SK-MEL-5 (cell line): ENCODE measurements at places on chromosomes 13 and 19. TPM values are rescaled to one million over a fixed set of nuclear protein-coding genes. Genes with fewer than 3 reads are reported as not detected.
A peak's percentile ranks its signal among the peaks of the same experiment; 100 is the strongest.

- DNase-seq = peak; percentile 8
Observed at GRCh38 chr13:88648598-88649373, 977.6 kb downstream of the SLITRK5 start.

DNA sequence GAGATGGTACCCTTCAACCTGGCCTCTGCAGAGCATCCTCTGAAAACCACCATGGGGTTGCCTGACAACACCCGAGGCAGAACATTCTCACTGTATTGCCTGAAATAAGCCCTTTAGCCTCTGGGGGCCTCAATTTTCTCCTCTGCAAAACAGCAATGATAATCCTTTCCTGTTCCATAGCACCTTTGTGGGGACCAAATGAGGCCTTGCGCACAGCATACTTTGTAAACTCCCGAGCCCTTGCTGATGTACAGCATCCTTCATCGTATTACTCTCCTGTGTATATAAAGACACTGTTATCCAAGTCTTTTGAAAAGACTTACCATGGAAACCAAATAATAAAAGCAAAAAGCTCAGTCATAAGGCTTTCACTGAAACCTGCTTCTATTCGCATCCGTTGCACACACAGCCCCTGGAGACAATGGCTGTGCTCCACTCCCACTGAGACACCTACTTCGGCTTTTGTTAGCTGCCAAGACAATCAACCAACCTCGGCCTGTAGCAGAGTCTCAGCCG lies 276.0 kb downstream of the FOXO1 start:
- DNase-seq = no peak

The CBARP gene
- total RNA-seq = 2.3 and 3.7 TPM in 2 replicates

- DNase-seq = no peak
Observed at GRCh38 chr13:110984381-110984780, 69.5 kb upstream of the ANKRD10 start.

The ZNF835 gene
- 0.08 TPM in 1 of 2 replicates, not detected in the other for total RNA-seq

DNA sequence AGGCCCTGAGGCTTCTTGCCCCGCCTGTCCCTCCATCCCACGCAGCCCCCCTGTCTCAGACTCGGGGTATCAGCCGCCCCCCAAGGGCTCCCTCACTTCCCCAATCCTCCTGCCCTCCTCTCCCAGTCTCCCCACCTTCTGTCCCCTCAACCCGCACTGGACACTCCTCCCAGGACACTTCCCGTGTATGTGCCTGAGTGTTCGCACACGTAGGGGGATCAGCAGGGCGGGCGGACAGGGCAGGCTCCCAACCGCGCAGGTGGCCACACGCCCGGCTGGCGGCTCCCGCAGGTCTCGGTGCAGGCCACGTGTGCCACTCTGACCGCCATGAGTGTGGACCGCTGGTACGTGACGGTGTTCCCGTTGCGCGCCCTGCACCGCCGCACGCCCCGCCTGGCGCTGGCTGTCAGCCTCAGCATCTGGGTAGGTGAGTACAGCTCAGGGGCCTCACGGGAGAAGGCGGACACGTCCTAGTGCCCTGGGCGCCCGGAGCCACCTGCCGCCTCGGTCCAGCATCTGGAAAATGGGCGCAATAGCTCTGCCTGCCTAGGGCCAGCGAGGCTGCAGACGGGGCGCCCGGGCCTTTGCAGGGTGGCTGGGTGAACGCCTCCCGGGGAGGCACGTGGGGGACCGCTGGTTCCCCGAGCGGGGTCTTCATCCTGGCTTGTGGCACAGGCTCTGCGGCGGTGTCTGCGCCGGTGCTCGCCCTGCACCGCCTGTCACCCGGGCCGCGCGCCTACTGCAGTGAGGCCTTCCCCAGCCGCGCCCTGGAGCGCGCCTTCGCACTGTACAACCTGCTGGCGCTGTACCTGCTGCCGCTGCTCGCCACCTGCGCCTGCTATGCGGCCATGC lies 2.3 kb downstream of the KISS1R start:
- no peak for DNase-seq

- DNase-seq = no peak
Observed at GRCh38 chr19:19943848-19944582, 43.3 kb downstream of the ZNF93 start.

GRCh38 chr13:30715837-30716236 lies 19.5 kb upstream of the ALOX5AP start:
- no peak for DNase-seq

DNA sequence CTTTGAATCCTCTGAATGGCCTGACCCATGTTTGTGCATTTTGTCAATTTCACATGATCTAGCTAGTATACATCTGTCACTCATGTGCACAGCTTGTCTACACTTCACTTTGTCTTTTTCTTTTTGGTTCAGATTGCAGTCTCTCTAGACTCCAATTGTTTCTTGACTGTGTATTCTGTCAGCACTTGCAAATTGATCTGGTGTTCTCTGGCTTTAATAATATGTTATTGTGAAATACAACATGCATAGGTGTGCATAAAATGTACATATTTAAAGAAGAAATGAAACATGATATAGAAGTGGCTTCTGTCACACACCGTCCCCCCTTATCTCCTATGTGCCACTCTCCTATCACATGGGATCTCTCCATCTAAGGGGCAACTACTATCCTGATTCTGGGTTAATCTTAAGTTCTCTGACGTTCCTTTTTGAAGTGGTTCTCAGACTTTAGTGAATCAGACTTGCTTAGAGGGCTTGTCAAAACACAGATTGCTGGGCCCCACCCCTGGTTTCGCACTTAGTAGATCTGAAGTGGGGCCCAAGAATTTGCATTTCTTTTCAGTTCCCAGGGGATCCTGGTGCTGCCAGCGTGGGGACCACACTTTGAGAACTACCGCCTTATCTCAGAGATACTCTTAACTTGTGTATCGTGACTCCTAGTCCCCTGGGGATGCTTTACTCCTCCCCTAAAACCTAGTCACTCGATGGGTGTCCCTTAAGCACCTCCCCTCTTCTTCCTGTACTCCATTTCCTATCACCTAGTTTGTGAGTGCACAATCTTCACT lies 5.8 kb downstream of the KRTDAP start:
- no peak for DNase-seq

The TRPC4 gene
- total RNA-seq = not detected in 2 replicates

DNA sequence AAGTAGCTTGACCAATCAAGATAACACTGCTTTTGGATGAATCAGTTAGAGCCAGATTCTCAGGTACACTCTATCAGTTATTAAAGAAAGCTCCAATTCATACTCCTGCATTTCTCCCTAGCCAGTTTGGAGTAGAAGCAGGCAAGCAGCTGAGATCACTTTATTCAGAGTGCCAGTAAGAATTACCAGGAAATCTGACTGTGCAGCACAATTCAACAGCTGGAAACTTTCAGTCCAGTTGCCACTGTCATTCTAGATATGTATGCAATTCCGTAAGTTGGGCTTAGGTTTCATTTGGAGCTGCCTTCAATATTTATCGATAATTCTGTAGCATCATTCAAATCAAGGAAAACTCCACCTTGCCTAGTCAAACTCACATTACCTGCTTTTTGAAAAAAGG lies 2625.6 kb upstream of the PCDH20 start:
- no peak for DNase-seq
